ENCODE measurements at places on chromosomes 2 and 18.

DNA sequence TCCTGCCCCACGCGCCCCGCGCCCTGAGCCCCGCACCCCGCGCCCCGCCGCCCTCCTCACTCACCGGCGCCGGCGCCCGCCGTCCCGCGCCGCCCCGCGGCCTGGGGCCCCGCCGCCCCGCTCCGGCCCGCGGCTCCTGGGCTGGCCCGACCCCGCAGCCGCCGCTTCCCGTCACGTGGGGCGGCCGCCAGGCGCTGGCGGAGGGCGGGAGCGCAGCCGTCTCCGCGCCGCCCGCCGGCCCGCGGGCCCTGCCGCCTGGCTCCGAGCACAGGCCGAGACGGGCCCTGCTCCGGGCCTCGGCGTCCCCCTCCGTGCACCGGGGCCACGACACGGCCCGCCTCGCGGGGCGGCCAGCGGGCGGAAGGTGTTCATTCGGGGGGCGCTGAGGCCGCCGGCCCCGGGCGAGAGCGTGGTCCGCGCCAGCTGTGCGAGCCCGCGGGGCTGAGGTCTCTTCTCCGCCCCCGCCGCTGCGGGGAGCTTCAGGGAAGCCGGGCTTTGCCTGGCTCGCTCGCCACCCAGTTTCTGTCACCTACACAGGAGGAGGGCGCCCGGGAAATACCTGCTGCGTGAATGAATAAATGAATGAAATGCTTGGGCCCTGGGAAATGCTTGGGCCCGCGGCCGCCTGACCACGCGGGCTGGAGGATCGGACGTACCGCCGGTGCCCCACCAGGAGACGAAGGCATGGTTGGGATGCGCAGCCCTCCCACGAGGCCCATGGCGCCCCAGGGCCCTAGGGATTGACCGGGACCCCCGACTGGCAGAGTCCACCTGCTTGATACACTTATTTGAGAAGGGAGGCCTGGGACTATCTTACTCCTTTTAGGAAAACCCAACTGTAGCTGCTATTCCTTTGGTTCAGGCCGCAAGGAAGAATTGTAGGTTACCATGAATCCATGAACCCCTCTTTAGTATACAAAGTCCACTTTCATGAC is at the start of gene TGFBRAP1:
Gene TGFBRAP1, minus strand, starts transcription at position 175 of the 935 bp plus-strand sequence. CDS start 21,434 bp downstream, outside the sequence.
- peak; percentile 89 for DNase-seq

DNA sequence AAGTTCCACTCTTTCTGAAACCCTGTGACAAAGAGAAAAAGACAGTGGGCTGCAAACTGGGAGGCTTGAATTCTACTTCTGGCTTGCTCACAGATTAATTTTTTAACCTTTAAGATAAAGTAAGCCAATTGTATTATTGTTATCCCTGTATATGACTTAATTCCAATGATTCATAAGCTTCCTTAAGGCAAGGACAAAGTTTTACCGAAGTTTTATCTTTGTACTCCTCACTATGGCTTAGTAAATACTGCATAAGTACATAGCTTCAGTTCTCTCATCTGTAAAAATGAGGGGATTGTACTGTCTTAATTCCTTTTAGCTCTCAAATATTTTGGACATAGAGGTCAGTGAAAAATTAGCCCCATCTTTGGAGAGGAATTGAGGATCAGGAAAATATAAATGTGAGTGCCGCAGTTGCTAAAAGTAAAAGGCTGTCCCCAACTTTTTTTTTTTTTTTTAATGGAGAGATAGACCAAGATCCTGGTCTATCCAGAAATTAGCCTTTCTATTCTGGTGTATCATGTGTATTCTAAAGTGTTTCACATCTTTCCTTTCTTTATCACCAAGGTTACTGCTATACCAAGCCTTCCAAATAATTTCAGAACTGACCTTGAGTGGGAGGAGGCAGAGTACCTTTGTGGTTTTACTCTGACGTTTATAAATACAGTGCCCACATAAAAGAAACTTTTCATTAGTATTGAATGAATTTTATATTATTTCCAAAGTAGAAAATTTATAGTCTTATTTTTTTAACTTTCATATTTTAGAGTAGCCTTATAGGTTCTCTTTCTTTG is 13.3 kb downstream of the RELCH start:
- no peak for DNase-seq

DNA sequence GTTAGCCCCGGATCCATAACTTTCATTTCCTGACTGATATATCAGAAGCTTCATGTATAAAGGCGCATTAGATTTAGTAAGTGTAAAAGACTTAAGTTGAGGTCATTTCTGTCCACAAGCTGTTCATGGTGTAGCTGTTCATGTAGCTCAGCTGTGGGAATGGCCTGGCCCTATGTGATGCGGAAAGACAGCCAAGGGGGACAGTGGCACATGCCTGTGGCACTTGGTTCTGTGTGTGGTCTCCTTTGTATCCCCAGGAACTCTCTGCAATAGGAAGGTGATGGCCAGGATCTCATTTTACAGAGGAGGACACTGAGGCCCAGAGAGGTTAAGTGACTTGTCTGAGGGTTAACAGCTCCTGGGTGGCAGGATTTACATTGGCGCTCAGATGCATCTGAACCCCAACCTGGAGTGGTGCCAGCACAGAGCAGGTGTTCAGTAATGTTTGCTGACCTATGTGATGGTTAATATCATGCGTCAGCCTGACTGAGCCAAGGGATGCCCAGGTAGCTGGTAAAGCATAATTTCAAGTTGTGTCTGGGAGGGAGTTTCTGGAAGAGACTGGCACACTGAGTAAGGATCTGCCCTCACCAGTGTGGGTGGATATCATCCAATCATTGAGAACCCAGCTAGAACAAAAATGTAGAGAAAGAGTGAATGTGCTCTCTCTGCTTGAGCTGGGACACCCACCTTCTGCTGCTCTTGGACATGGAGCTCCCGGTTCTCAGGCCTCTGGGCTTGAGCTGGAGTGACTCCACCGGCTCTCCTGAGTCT is 25.4 kb downstream of the HPCAL1 start:
- DNase-seq = no peak

- no peak for DNase-seq
Observed at GRCh38 chr2:180169474-180169873, 162.4 kb upstream of the CWC22 start.

- DNase-seq = no peak
Observed at GRCh38 chr18:38460657-38461056, 895.1 kb upstream of the CELF4 start.

DNA sequence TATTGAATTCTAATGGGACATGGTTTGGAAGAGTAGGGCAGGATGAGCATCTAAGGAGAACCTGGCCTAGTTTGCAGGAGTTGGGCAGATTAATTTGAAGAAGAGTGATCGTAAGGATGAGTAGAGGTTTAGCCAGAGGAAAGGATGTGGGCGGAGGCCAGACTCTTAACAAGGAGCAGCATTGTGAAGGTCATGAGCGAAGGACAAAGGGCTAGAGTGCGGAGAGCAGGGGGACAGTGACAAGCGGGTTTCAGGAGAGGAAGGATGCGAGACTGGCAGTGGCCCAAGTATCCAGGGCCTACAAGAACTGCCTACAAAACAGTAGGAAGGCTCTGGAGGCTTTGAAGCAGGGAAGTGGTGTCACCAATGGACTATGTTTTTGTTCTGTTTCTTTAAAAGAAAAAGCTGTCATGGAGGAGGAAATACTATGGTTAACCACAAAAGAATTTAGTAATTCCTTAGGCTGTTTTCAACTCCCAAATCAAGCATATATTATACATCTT is 20.1 kb downstream of the SLC66A3 start:
- DNase-seq = no peak

- no peak for DNase-seq
Observed at GRCh38 chr2:78757640-78758039, 267.9 kb upstream of the REG3G start.

DNA sequence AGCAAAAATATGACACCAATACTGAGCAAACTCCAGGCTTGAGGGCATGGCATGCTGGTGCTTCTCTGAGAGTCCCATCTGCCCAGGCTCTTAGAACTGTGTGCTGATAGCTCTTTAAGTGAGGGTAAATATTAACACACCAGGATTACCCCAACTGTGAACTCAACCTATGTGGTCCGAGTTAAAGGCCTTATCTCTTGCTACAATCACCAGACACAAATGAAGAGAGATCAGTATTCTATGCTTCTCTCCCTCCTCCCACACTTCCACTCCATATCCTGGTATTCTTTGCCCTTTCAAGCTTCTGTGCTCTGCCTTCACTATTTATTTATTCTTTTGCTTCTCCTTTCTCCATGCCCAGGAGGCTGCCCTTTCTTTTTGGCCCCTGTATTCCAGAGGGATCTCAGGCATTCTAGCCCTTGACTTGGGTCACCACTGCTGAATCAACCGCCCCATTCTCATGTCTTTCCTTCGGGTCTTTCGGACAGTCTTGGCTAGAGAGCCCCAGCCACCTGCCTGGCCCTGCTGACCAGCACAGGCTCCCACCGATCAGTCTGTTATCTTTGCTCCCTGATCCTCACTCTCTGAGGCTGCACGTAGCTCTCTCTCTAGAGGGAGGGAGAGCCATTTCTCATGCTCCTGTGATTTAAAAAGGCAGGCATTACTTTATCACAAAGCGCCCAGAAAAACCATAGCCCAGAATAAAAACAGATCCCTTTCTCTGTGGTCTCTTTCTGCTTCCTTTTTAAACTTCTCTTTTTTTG is 17.2 kb upstream of the HK2 start:
- DNase-seq = no peak

Measured in iPS-NIHi11 (cell line).